GM23248 (cell line): ENCODE measurements at places on chromosomes 11 and 22. TPM values are rescaled to one million over a fixed set of nuclear protein-coding genes. Genes with fewer than 3 reads are reported as not detected.

GRCh38 chr11:120880498-120881175 is 143.3 kb upstream of the TBCEL start:
- H3K27me3 ChIP-seq, result no peaks in the 10 kb centered on the region
- peaks cover 33% of the 10 kb centered on the region for H3K4me1 ChIP-seq
- peak; percentile 79 for DNase-seq
- H3K27ac ChIP-seq, result peak overlapping the region; percentile 72

The TMEM134 gene
- polyA plus RNA-seq, result 99.3 and 103 TPM in 2 replicates

DNA sequence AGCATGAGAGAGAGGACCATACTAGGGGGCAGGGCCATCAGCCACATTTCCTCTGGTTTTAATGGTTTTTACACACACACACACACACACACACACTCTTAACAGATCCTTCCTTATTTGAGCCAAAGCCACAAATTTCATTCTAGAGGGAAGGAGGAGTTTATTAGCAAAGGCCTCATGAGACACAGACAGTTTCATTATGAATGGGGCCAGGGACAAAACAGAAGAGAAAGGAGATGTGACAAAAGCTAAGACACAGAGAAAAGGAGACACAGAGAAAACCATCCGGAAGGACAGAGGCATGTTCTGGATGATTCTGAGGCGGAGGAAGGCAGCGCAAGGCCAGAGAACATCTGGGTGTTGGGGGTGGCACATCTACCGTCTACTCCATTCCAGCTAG is 32.2 kb upstream of the ARFGAP3 start:
- no peak for DNase-seq
- H3K4me1 ChIP-seq, result peaks cover 12% of the 10 kb centered on the region
- H3K36me3 ChIP-seq, result peaks cover 10% of the 10 kb centered on the region; the same call in 1 of the 2 replicates
- no peak overlapping the region for H3K27ac ChIP-seq
- no peaks in the 10 kb centered on the region for H3K27me3 ChIP-seq

The C11orf86 gene
- not detected in 2 replicates for polyA plus RNA-seq

GRCh38 chr22:40193429-40194421 is 16.0 kb downstream of the TNRC6B start:
- H3K27me3 ChIP-seq, result no peaks in the 10 kb centered on the region
- no peaks in the 10 kb centered on the region for H3K36me3 ChIP-seq
- peaks cover 29% of the 10 kb centered on the region for H3K4me1 ChIP-seq

GRCh38 chr11:17760102-17761029 is 25.8 kb downstream of the KCNC1 start:
- no peak overlapping the region for H3K27ac ChIP-seq
- no peak overlapping the region for H3K4me3 ChIP-seq
- H3K27me3 ChIP-seq, result peaks cover 3% of the 10 kb centered on the region; the same call in 1 of the 2 replicates
- H3K4me1 ChIP-seq, result no peaks in the 10 kb centered on the region
- DNase-seq, result peak; percentile 55

The RIMBP3B gene
- 0.06 TPM in 1 of 2 replicates, not detected in the other for polyA plus RNA-seq
